ENCODE measurements at places on chromosomes 11 and 22. TPM values are rescaled to one million over a fixed set of nuclear protein-coding genes. Genes with fewer than 3 reads are reported as not detected.

GRCh38 chr11:60948250-60948649 lies 3.7 kb downstream of the SLC15A3 start:
- H3K27me3 ChIP-seq: peaks cover 4% of the 10 kb centered on the region
- H3K4me1 ChIP-seq: peaks cover 8% of the 10 kb centered on the region
- no peak for DNase-seq
- no peaks in the 10 kb centered on the region for H3K36me3 ChIP-seq
- no peak overlapping the region for H3K4me3 ChIP-seq
- H3K27ac ChIP-seq: no peak overlapping the region

- no peaks in the 10 kb centered on the region for H3K36me3 ChIP-seq
- H3K27me3 ChIP-seq: peaks cover 59% of the 10 kb centered on the region
- DNase-seq: no peak
- H3K4me1 ChIP-seq: peaks cover 19% of the 10 kb centered on the region
Measured at GRCh38 chr22:45910928-45911467, 66.0 kb downstream of the WNT7B start.

Gene PANX3
- polyA plus RNA-seq: not detected

- no peak for DNase-seq
- peaks cover 31% of the 10 kb centered on the region for H3K4me1 ChIP-seq
- H3K27ac ChIP-seq: peak overlapping the region; percentile 31
- peaks cover 11% of the 10 kb centered on the region for H3K36me3 ChIP-seq
Measured at GRCh38 chr11:43737201-43737590, 56.7 kb downstream of the HSD17B12 start.

Gene MYOD1
- not detected for polyA plus RNA-seq

DNA sequence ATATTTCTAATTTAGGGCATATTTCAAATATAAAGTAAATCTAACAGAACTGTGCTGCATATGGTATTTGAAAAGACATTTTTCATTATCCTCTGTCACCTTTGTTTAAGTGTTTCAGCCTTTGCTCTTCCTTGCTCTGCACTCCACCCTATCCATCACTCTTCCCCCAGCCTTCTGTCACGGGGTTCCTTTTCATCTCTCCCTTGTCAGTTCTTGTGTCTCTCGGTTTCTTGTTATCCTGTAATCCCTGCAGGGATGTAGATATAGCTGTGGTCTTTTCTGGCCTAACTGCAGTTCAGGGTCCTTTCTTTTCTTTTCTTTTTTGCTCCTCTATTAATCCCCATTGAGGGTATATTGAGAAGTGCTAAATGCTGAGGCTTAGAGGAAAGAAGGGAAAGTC lies 261.9 kb downstream of the DCDC1 start:
- no peaks in the 10 kb centered on the region for H3K36me3 ChIP-seq
- DNase-seq: no peak
- no peaks in the 10 kb centered on the region for H3K4me1 ChIP-seq
- no peak overlapping the region for H3K27ac ChIP-seq
- H3K4me3 ChIP-seq: no peak overlapping the region

Gene OPCML
- polyA plus RNA-seq: not detected

- peak; percentile 91 for DNase-seq
- no peaks in the 10 kb centered on the region for H3K36me3 ChIP-seq
- H3K4me3 ChIP-seq: peak overlapping the region; percentile 60
- H3K4me1 ChIP-seq: peaks cover 12% of the 10 kb centered on the region
Measured at GRCh38 chr11:117907276-117908108, 21.7 kb downstream of the TMPRSS13 start.

Gene CRY2
- polyA plus RNA-seq: 8.9 TPM

DNA sequence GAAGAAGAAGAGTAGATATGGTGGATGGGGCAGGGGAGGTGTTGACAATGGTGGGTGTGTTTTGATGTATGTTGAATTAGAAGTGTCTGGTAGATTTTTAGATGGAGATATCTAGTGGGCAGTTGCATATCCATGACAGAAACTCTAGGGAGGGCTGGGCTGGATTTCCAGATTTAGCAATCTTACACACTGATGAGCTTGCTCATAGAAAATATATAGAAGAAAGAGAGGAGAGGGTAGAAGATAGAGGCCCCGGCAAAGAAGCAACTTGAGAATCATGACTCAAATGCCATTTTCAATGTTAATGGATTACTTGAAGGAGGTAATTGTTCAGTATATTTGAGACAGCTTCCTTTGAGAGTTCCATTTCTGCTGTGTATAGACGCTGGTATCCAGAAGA lies 8.2 kb downstream of the REXO2 start:
- no peak overlapping the region for H3K4me3 ChIP-seq
- H3K36me3 ChIP-seq: peaks cover 27% of the 10 kb centered on the region
- no peak overlapping the region for H3K27ac ChIP-seq
- DNase-seq: no peak
- no peaks in the 10 kb centered on the region for H3K27me3 ChIP-seq

Gene APOA5
- not detected for polyA plus RNA-seq

DNA sequence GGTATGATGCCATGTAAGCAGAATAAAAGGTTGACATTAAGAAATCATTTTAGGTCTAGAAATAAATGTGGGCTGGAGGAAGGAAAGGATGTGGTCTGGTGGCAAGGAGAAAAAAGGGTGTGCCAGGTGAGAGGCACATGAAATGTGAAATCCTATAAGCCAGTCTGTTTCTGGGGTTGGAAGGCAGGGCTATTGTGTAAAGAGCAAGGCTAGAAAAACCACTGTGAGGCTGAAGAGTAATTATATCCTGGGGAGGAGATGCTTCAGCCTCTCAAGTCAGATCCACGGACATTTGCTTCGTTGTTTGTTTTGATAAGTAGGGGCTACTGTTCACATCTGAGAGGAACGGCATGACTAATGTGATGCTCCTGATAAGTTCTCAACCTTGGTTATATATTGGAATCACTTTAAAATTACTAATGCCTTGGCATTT lies 77.5 kb upstream of the CTSC start:
- H3K36me3 ChIP-seq: no peaks in the 10 kb centered on the region
- no peaks in the 10 kb centered on the region for H3K27me3 ChIP-seq
- no peak overlapping the region for H3K27ac ChIP-seq
- no peak for DNase-seq
- no peak overlapping the region for H3K4me3 ChIP-seq

GRCh38 chr11:134589129-134589528 lies 177.1 kb upstream of the B3GAT1 start:
- no peak for DNase-seq
- no peaks in the 10 kb centered on the region for H3K4me1 ChIP-seq
- no peaks in the 10 kb centered on the region for H3K27me3 ChIP-seq
- H3K36me3 ChIP-seq: no peaks in the 10 kb centered on the region

Gene CPT1B
- polyA plus RNA-seq: 10.2 TPM

Gene TCN2
- 0.88 TPM for polyA plus RNA-seq

GRCh38 chr22:44276041-44276440 lies 36.7 kb downstream of the SHISAL1 start:
- no peaks in the 10 kb centered on the region for H3K36me3 ChIP-seq
- DNase-seq: no peak
- no peak overlapping the region for H3K4me3 ChIP-seq
- H3K27me3 ChIP-seq: peaks cover 15% of the 10 kb centered on the region

DNA sequence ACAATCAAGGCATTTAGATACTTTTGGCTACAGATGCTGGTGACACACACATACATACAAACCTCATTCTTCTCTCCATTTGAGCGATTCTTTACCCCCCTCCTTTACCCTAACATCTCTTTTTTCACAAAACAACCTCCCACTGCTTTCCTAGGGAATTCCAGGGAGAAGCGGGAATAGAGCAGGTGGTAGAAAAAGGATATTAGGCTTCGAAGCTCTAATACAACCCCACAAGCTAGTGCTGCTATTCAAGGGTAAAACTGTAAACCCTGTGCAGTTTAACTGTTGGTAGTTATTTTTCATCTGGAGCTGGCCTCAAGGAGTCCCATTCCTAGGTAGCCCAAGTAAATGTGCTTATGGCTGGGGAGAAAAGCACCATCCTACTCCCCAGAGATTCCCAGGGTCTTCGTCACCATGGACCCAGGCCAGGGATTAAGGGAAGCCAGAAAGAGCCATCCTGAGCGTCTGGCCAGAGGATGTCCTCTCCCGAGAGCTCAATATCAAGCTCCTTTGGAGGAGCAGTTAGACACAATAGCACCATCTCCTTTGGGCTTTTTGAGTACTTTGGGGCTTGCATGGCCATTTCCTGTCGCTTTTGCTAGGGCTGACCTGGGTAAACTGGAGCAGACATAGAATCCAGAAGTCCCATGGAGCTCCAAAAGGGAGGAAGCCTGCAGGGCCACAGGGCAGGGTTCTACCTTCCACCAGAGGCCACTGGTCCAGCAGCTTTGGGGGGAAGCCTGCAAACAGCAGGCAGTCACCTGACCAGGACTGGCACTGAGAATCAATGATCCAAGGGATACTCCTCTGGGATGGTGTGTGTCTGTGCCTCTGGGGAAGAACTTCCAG lies 3.1 kb downstream of the MAML2 start:
- H3K4me1 ChIP-seq: peaks cover 48% of the 10 kb centered on the region
- no peaks in the 10 kb centered on the region for H3K27me3 ChIP-seq
- H3K36me3 ChIP-seq: no peaks in the 10 kb centered on the region
- DNase-seq: no peak
- H3K4me3 ChIP-seq: no peak overlapping the region

Gene CDC42EP1
- 18.4 TPM for polyA plus RNA-seq

Gene PAX6
- polyA plus RNA-seq: 0.15 TPM

- H3K4me3 ChIP-seq: no peak overlapping the region
- no peaks in the 10 kb centered on the region for H3K36me3 ChIP-seq
- no peak for DNase-seq
- no peaks in the 10 kb centered on the region for H3K27me3 ChIP-seq
- no peak overlapping the region for H3K27ac ChIP-seq
Measured at GRCh38 chr11:125987066-125987641, 41.3 kb downstream of the VSIG10L2 start.

Gene FGF3
- polyA plus RNA-seq: not detected

Gene ADAMTS8
- not detected for polyA plus RNA-seq

GRCh38 chr11:33690290-33691065 lies 10.1 kb downstream of the C11orf91 start:
- H3K27me3 ChIP-seq: no peaks in the 10 kb centered on the region
- H3K4me1 ChIP-seq: peaks cover 71% of the 10 kb centered on the region
- peak overlapping the region; percentile 99 for H3K27ac ChIP-seq
- peak; percentile 96 for DNase-seq

GRCh38 chr11:63165706-63166310 lies 21.8 kb upstream of the SLC22A24 start:
- no peak for DNase-seq
- H3K27ac ChIP-seq: no peak overlapping the region
- no peaks in the 10 kb centered on the region for H3K36me3 ChIP-seq
- H3K4me1 ChIP-seq: no peaks in the 10 kb centered on the region
- no peaks in the 10 kb centered on the region for H3K27me3 ChIP-seq

Gene KRTAP5-9
- polyA plus RNA-seq: 0.05 TPM

DNA sequence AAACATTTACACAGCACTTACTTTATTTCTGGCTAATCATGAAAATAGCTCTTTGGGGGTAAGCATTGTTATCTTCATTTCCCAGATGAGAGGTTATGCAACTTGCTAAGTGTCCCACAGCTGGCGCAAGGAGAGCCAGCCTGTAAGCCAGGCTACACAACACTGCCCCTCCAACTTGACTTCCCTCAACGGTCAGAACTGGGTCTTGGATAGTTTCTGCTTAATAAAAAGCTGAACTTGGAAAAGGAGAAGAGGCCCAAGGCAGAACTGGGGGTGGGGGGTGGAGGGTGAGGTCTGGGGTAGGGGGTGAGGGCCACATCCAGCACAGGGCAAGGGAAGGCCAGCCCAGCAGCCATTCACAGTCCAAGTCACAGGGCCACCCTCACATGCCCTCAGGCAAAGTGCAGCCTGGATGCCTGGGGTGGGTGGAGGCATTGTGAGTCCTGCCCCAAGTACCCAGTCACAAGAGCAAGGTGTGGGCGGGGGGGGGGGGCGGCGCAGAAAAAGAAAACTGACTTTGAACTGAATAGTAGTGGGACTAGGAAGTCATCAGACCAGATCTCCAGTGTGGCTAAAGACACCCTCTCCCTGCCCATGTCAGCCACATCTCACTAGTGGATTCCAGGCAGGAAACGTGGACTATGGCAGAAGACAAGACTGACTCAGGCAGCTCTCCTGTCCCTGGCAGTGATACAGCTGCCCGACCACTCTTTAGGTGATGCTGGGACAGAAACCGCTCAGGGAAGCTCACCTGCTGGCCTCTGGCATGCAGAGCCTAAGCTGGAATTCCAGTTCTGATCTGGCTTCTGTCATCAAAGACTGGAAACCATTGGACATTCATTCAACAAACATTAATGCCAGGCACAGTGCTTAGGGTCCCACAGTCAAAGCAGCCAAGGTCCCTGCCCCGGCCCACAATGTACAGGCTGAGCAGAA lies 52.4 kb downstream of the PACSIN2 start:
- H3K27me3 ChIP-seq: no peaks in the 10 kb centered on the region
- H3K4me1 ChIP-seq: peaks cover 36% of the 10 kb centered on the region
- no peaks in the 10 kb centered on the region for H3K36me3 ChIP-seq
- no peak for DNase-seq
- H3K27ac ChIP-seq: no peak overlapping the region
- H3K4me3 ChIP-seq: no peak overlapping the region

Gene MMP10
- 45.7 TPM for polyA plus RNA-seq

- H3K4me3 ChIP-seq: no peak overlapping the region
- no peaks in the 10 kb centered on the region for H3K27me3 ChIP-seq
- peaks cover 2% of the 10 kb centered on the region for H3K4me1 ChIP-seq
- DNase-seq: no peak
- no peak overlapping the region for H3K27ac ChIP-seq
Measured at GRCh38 chr22:42347281-42347824, 76.9 kb upstream of the TCF20 start.

DNA sequence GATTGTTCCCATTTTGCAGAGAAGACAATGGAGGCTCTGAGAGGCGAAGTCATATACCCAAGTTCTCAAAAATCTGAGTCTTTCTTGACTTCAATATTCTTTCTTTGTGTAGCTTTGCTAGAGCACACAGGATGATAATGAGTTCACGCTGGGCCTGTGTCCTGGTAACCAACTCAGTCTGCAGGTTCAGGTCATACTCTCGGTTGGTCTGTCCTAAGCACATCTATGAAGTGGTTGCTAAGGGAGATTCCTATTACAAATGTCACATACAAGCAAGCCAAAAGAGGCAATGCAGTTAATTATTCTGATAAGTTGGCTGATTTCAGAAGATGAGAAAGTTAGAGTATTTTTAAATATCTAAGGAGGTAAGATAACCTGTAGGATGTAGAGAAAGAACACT lies 481.0 kb downstream of the SOX6 start:
- H3K27me3 ChIP-seq: no peaks in the 10 kb centered on the region
- no peaks in the 10 kb centered on the region for H3K4me1 ChIP-seq

- H3K4me1 ChIP-seq: peaks cover 21% of the 10 kb centered on the region
- H3K27me3 ChIP-seq: no peaks in the 10 kb centered on the region
- no peak overlapping the region for H3K4me3 ChIP-seq
- H3K36me3 ChIP-seq: peaks cover 26% of the 10 kb centered on the region
- H3K27ac ChIP-seq: peak overlapping the region; percentile 40
- DNase-seq: no peak
Measured at GRCh38 chr11:71489311-71490043, 36.5 kb downstream of the NADSYN1 start.

Gene KCNE3
- not detected for polyA plus RNA-seq

DNA sequence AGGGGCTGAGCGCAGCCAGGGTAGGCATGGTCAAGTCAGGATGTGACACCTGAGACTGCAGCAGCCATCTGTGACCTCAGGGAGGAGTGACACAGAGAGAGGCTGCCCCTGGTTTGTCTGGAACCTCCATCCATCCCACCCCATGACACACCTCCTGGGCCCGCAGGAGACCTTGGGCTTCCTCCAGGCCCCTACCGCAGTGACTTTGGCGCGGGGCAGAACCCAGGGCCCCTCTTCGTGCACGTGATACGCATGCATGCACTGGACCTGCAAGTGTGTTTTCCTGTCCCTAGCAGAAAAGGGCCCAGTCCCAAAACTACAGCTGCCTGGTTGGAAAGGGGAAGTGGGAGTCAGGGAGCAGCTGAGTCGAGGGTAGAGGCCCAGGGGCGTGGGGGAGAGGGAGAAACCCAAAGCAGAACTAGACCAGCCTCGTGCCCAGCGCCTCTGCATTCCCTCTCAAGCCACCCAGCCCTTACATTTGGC lies 7.9 kb upstream of the CYTH4 start:
- no peak overlapping the region for H3K27ac ChIP-seq
- DNase-seq: no peak
- no peaks in the 10 kb centered on the region for H3K36me3 ChIP-seq
- H3K4me3 ChIP-seq: no peak overlapping the region
